Left lobe of liver (tissue), 2 donors: ENCODE measurements at places on chromosomes 4 and X. TPM values are rescaled to one million over a fixed set of nuclear protein-coding genes. Genes with fewer than 3 reads are reported as not detected.

SPATA4 gene
- not detected for total RNA-seq

CT55 gene
- not detected for total RNA-seq

IL21 gene
- total RNA-seq = not detected

DDIT4L gene
- 0.33 TPM for total RNA-seq

CYSLTR1 gene
- total RNA-seq = 0.25 TPM

F8A3 gene
- 16.4 TPM for total RNA-seq

SLC34A2 gene
- 2.6 TPM for total RNA-seq

MAGEC2 gene
- total RNA-seq = not detected

TMEM31 gene
- total RNA-seq = not detected
